Endothelial cell (in vitro differentiated cells): ENCODE measurements at places on chromosomes 16 and 17.
A peak's percentile ranks its signal among the peaks of the same experiment; 100 is the strongest.

GRCh38 chr17:56833057-56833808 lies 487 bp downstream of the C17orf67 start:
- DNase-seq: peak; percentile 44

GRCh38 chr16:15973421-15973820 lies 24.0 kb downstream of the ABCC1 start:
- DNase-seq: no peak

- DNase-seq: no peak
Observed at GRCh38 chr16:54334208-54334607, 47.6 kb upstream of the IRX3 start.

GRCh38 chr17:79042421-79043190 lies 18.6 kb downstream of the C1QTNF1 start:
- DNase-seq: peak; percentile 72

DNA sequence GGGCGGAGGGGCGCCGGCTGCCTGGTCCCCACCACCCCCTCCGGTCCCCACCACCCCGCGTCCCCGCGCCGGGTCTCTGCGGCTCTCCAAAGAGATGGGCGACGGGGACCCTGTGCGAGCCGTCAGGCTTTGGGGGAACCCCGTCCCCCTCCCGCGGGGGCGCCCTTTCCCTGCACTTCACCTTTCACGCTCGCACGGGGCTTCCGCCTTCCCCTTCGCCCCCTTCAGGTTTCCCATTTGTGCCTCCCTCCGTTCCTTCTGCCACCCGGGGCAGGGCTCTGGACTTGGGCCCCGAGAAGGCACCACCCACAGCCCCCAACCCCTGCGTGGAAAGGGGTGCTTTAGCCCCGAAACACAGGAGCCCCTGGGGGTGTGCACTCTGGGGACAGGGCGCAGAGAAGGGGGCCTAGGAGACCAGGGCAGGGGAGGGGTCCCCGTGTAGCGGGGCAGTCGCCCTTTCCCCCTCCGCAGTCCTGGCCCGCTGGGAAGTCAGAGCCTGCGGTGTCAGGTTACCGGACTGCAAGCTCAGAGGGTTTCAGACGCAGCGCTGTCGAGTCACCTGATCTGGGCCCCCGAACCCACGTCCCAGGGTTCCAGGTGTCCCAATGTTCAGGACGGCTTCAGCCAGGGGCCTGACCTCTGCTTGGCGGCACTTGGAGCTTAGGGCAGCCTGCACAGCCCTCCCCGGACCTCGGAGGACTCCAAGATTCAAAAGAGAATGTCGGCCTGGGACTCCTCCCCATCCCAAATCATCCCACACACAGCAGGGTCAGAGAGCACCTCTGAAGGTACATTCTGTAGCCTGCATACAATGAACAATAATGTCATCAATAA lies 6.7 kb upstream of the CCDC92B start:
- peak; percentile 41 for DNase-seq

DNA sequence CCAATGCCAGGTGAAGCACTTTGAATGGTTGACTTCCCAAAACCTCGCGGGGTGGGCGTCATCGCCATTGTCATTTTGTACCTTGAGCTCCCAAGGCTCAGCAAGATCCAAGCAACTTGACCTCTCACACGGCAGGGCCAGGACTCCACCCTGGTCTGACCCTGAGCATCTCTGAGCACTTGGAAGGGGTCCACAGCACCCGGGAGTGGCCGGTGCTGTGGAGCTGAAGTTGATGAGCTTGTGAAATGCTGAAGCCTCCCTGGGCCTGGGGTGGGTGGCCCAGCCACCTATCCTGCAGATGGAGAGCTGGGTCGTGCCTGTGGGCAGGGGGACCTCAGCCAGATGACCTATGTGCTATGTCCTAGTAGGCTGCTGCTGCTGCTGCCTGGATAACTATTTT lies 283.3 kb upstream of the FOXF1 start:
- no peak for DNase-seq

- no peak for DNase-seq
Observed at GRCh38 chr16:75379339-75379738, 54.0 kb downstream of the CFDP1 start.

GRCh38 chr17:7549401-7550055 lies 670 bp downstream of the TNFSF12 start:
- DNase-seq: no peak

DNA sequence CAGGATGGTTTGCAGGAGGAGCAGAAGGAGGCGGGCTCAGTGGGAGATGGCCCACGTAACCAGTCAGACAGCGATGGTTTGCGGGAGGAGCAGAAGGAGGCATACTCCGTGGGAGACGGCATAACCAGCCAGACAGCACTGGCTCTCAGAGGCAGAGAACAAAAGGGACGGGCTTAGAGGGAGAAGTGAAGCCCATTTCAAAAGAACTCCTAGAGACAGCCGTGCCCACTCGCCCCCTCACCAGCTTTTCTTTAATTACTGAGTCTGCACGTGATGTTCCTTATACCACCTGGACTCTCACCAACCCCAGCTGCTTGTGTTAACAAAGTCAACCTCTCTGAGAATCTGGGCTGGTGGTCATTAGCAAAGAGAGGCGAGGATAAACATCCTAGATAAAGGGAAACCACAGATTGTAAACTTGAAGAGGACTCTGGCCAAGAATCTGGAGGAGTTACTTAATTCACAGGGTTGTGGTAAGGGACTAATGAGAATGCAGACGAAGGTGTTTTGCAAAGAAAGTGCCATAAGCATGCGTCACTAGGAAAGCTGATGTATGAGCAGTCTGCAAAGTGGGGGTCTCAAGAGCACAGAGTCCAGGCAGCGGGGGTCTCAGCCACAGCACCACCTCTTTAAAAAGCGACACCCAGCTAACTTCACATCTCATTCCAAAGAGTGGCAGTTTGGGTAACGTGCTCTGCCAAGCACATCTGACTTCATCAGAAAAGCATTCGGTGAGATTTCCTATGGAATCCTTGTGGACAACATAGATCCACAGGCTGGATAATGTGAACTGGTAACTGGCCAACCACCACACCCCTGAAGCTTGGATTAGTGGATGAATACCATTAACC lies 51.7 kb downstream of the NXN start:
- DNase-seq: no peak

DNA sequence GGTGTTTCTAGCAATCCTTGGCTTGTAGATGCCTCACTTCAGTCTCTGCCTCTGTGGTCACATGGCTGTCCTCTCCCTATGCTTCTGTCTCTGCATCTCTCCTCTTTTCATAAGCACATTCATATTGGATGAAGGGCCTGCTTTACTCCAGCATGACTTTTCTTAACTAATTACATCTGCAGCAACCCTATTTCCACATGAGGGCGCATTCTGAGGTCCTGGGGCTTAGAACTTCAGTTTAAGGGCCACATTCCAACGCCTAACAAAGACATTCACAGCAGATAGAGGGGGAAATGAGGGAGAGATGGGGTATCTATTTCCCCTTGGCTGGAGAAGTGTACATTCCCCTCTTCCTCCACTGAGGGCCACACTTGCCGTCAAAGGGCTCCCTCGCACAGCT lies 489.1 kb upstream of the SALL1 start:
- DNase-seq: no peak

GRCh38 chr17:74362810-74363498 lies 1.3 kb upstream of the BTBD17 start:
- DNase-seq: no peak

DNA sequence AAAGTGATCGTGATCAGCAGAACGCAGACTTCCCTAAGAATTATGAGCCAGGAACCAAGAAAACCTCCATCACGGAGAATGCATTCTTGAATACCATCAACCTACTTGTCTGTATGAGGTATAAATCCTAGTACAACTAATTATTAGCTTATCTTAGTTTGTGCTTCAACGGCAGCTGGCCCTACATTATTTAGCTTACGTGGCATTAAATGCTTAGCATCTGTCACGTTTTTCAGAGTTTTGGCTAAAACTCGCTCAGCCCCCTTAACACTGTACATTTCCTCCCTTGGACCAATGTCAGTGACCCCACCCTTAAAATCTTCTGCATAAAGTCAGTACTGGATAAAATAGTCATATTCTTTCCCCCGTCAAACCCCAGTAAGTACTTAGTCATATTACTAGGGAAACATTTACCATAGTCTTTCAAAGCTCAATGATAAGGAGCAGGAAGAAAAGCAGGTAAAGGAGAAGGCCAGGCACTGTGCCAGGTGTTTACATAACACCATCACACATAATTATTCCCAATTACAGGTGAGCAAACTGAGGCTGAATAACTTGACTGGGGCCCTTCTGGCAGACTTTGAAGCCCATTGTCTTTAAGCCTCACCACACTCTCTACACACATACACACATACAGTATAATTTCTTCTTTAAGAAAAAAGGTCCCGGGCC lies 16.6 kb upstream of the TXNDC11 start:
- no peak for DNase-seq

GRCh38 chr16:27234603-27235002 lies 31.3 kb downstream of the KDM8 start:
- DNase-seq: no peak

GRCh38 chr17:81401723-81402529 lies 6.7 kb downstream of the BAHCC1 start:
- no peak for DNase-seq

GRCh38 chr17:58314706-58315015 lies 13.9 kb downstream of the TSPOAP1 start:
- peak; percentile 1 for DNase-seq

GRCh38 chr17:20226814-20227482 lies 217.8 kb downstream of the SPECC1 start:
- DNase-seq: peak; percentile 89

DNA sequence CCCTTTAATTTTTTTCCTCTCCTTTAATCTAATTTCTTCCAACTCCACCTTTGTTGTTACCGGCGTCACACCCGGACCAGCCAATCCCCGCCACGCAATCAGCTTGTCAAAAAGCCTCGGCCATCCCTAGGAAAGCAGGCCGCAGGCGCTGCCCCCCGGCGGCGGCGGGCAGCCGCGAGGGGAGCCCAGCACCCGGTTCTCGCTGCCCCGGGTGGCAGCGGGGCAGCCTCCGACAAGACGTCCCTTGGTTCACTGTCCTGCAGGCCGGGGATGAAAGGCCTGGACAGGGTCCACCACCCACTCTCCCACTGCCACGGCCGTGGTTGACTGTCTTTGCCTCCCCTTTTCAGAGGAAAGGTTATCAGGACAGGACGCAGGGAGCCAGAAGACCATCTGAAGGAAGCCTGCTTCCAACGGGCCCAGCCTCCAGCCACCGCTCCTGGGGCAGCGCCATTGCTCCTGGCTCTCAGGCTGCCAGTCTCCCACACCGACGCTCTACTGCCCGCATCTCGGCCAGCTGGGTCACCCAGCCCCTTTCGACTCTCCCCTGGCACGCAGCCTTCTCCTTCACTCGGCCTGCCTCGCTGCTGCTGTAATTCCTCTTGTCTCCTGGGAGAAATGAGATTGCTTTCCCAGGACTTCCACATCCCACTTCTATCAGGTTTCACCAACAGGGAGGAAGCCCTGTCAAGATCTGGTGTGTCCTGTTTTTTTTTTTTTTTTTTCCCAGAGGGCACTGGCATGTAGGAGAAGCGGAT lies 2.8 kb upstream of the UBTF start:
- DNase-seq: peak; percentile 62

DNA sequence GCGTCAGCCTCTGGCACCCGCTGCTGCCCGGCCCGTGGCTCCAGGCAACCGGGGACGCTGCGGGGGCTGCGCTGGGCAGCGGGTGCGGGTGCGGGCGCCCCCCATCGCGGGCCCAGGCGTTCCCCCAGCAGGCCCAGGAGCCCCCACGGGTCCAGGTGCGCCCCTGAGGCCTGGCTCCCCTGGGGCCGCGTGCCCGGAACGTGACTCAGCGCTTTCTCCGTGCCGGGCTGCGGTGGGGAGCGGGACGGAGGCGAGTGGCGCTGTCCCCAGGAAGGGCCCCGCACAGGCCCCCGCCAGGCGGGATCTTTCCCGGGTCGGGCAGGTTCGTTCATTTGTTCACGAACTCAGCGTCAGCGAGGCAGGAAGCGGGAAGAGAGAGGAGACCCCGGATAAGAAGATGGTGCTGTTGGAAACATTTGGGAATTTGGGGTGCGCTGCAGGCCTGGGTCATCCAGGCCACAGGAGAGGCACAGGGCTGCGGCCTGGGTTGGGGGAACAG lies 18.4 kb upstream of the EXOC7 start:
- DNase-seq: no peak

DNA sequence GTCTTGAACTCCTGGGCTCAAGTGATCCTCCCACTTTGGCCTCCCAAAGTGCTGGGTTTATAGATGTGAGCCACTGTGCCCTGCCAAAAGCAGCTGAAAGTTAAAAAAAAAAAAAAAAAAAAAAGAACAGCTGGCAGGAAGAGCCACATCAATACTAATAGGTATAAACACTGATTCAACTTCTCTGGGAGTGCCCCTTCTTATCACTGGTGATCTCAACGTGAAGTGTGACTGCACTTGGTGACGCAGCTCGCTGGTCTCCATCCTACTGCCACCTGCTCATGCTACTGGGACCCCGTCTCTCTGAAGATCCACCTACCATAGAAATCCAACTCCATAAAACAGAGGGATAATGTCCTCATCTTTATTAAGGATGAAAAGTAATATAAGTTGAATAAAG lies 40.8 kb downstream of the RNF157 start:
- no peak for DNase-seq

- DNase-seq: no peak
Observed at GRCh38 chr17:42697108-42697811, 14.9 kb downstream of the CNTNAP1 start.

- DNase-seq: no peak
Observed at GRCh38 chr17:28033972-28034714, 8.3 kb upstream of the NLK start.

DNA sequence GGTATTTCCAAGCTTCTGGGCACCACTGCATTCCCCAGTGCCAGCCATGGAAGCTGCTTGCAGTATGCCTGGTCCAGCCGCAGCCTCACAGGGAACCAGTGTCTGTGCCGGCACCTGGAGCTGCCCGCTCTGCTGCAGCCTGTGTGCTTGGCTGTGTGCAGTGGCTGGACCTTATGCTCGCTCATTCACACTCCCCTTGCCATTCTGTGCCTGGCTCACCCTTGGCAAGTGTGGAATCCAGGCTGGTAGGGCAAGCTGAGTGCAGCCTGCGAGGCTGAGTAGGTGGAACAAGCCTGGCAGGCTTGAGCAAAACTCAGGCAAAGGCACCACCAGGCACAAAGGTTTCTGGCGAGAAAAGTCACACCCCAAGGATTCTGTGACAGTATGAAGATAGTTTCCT lies 144.0 kb downstream of the MYO1D start:
- DNase-seq: no peak

DNA sequence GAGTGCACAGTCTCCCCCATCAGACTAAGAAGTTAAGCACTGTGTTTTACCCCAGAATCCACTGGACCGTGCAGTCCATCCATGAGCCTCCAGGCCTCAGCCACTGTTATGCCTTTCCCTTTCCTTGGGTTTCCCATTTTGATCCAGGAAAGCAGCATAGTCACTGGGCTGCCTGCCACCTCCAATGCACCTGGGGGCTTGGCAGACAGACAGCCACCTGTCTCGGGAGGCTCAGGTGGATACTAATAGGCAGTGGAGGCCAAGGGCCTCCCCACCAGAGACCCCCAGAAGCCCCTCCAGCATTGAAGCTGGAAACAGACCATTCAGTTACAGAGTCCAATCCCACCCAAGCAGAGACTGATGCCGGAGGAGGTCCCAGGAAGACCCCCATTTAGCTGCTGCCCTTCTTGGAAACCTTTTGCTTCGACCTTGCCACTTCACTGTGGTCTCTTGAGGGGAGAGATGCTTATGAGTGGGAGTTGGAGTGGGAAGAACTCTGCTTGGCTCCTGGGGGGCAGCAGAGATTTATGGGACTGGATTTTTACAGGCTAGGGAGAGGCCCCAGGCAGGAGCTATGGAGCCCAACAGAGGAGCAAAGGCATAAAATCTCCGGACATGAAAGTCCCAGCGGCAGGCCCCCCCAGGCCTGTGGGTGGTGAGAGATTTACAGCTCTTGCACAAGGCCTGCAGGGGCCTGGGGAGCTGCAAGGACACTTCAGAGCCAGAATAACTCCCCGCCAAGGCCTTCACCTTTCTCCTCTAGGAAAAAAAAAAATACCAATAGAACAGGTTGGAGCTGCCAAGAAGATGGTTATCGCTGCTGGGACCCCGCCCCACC lies 12.2 kb upstream of the SP2 start:
- no peak for DNase-seq
